ENCODE measurements at places on chromosomes 7 and 10.

GRCh38 chr7:131553931-131554330, 2.5 kb downstream of the PODXL start:
- no peak for DNase-seq

DNA sequence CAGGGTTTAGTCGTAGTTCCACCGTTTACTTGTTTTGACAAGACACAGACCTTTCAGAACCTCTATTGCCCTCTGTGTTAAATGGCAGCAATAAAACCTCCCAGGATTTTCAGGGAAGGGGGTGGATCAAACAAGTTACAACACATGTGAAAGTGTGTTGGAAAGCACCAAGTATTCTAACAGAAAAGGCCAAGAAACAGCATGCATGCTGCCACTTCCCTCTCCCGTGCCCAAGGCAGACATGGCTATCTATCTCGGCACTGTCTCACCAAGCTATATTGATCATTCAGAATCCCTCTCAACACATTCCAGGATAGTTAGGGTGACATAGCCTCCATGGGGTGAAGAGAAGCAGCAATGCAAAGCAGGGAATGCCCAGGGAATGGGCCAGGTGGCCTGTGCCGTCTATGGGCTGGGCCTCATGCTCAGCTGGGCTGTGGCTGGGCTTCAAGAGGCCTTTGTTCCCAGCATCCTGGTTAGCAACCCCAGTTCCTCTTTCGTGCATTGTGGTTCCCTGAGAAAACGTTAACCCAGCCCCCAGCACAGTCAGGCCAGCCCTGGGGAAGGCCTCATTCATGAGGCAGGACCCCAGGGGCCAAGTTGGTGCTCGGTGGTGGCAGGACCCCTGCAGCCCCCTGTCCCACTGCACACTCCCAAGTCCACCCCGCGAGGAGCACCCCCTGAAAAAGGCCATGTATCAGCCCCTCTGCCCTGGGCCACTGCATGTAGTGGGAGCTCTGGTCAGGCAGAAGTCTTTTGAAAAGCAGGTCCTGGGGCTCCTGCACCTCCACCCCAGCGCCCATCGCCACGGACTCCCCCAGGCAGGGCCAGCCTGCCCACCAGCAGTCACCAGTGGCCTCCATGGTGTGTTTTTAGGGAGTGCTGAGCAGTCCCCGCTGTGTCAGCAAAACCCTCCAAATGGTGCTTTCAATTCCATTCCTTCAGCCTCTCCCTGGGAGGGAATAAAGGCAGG, 25.5 kb downstream of the VSIR start:
- no peak for DNase-seq

GRCh38 chr7:15856311-15856710, 169.8 kb upstream of the MEOX2 start:
- DNase-seq, result no peak

DNA sequence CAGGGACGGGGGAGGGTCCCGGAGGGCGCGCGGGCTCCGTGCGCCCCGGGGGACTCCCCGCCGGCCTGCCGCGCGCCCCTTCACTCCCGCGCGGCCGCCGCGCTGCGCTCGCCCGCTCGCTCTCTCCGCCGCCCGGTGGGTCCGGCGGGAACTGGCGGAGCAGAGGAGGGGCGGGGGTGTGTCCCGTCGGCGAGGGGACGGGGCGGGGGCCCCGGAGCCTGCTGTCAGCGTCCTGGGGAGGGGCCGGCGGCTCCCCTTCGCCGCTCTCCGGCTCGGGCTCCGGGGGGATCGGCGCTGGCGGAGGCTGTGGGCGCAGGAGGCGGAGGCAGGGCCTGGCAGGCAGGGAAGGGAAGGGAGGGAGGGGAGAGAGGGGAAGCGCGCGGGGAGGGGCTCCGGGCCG, at the start of gene SH3PXD2A:
Gene SH3PXD2A (minus strand): TSS at position 153 of the 400 bp plus-strand sequence. CDS start 310 bp downstream, outside the sequence.
- peak; percentile 71 for DNase-seq

DNA sequence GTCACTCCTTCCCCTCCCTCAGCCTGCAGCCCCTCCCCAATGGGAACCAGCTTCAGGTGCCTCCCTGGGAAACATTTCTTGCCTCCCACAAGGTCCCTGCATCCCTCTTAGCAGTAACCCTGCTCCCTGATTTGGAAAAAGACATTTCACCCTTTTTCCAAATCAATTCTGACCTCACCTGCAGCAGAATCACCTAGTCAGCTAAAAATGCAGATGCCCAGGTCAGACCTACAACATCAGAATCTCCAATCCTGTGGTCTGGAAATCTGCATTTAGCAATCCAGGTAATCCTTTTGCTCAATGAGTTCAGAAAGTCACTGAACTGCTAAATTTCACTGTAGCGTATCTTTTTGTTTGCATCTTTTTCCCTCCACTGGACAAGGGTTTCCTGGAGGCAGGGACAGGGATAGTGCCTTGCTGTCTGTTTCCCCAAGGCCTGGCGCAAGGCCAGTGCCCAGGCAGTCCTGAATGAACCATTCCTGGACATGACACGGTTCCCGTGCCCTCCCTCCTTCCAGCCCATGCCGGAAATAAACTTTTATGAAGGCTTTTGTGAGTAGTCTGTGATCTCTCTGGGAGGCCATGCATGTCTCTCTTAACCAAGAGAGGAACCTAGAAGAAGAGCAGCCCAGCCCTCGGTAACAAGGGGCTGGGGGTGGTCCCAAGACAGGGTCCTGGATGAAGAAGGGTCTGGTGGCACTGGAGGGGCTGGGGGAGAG, 44.0 kb downstream of the COL13A1 start:
- DNase-seq, result peak; percentile 29

- no peak for DNase-seq
Measured at GRCh38 chr7:135719688-135720087, 8.3 kb downstream of the SLC13A4 start.

DNA sequence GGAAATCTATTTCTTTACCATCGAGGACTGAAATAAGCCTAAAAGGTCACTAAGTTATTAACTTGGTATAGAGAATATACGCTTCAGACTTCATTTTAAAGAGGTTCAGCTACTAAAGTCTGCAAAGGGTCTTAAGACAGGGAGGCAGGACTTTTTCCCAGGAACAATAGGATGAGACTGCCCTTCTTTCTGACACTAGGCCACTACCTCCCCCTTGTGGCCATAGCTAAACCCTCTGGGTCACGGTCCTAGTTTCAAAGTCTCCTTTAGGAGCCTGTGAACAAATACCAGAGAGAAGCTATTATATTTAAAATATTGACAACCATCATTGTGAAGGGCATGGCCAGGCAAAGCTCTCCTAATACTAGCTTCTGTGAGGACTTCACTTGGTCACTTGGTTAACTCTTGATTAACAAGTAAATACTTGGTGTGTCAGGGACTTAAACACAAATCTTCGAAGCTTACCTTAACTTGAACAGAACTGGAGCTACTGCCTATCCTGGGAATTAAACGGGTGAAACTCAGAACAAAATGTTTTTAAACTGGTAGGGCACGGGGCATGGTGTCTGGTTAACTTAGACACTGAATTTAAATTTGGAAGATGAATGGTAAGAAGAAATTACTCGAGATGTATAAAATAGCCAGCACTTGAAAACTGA, 75.6 kb downstream of the CCDC6 start:
- DNase-seq, result peak; percentile 67

DNA sequence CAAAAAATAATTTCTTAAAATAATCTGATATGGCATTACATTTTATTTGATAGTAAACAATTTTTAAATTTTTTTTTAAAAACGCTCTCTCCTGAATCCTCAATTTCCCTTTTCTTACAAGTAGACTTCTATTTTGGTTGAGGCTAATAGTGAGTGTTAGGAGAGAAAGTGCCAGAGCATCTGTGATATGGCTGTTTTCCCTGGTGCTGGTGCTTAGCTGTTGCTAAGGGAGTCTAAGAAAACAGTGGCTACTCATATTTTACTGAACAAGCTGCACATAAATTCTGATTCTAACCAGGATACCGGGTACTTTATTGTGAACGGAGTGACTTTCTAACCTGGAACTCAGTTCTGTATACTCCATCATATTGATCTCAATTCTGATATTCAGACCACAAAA, 311.1 kb upstream of the KIAA1217 start:
- DNase-seq, result no peak

DNA sequence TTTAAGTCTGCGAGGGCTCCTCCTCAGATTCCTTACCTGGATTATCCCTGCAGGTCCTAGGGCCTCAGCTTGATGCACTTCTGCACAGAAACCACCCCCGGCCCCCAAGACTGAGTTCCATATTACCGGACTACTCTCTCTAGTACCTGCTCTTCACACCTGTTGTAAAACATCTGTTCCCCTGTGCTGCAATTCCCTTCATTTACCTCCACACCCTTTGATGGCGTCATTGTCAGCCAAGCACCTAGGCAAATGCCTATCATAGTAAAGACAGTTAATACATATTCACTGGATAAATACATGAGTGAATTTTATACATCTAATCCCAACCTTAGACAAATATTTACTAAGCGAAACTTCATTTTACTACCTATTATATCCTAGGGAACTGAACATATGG, 275.5 kb downstream of the PLXDC2 start:
- DNase-seq, result no peak

- DNase-seq, result no peak
Measured at GRCh38 chr7:22799633-22800032, 23.0 kb downstream of the TOMM7 start.

DNA sequence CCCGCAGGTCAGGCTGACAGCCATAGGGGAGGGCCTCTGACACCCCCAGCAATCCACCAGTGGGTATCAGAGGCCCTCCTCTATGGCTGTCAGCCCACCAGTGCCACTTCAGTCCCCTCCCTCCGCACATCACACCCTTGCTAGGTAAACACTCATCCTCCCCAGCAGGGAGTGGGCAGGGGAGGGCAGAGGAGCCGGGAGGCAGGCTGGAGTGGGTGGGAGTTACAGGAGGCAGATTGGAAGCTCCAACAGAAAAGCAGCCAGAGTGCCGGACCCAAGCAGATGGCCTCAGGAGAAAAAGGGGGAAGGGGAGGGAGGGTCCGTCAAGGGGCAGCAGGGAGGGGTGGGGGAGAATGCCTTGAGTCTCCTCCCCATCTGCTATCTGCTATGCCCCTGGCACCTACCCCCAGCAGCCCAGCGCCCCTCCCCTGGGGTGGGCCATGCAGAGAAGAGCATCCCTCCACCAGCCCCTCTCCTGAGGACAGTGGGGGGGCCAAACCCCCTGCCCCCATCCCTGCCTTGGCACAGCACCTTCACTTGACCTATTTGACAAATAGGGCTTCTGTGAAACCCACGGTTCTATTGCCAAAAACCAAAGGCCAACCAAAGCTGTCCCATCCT, 2.4 kb downstream of the RASGEF1A start:
- DNase-seq, result no peak

DNA sequence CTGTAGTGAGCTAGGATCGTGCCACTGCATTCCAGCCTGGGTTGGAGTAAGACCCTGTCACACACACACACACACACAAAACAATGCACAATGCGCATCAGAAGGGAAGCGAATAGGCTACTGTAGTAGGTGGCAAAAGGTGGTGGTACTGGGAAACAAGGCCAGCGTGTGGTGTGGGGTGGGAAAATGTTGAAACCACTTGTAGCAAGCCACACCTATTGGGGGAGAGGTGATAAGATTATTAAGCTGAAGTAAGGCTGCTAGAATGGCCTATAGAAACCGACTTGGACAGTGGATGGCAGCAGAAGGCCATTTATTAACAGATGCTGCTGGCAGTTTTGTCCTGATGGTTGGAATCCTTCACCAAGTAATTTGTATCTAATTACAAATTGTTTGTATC, 7.2 kb upstream of the CHCHD1 start:
- DNase-seq, result no peak

DNA sequence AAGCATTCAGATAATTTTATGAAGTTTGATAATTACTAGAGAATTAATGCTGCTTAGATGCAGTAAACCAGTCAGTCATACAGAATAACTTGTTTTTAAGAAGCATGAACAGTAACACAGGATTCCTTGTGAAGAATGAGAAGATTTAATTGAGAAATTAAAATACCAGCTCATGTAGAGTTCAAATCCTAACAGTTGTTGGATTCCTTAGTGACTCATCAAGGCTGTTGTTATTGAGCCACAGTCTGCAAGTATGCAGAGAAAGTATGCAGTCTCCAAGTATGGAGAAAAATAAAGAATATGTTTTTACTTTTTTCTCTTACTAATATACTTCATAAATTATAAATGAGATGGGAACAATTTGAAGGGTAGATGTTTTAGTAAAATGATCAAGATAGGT, 30.2 kb upstream of the CYP26C1 start:
- DNase-seq, result no peak

DNA sequence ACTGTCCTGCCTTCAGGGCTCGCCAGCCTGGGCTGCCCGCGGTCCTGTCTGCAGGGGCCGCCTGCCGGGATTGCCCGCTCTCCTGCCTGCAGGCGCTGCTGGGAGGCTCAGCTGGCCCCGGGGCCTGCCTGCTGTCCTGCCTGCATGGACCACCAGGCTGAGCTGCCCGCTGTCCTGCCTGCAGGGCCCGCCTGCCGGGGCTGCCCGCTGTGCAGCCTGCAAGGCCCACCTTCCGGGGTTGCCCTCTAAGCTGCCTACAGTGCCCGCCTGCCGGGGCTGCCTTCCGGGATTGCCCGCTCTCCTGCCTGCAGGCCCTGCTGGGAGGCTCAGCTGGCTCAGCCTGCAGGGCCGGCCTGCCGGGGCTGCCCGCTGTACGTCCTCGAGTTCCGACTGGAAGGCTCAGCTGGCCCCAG, 164.4 kb downstream of the GLRX3 start:
- no peak for DNase-seq

DNA sequence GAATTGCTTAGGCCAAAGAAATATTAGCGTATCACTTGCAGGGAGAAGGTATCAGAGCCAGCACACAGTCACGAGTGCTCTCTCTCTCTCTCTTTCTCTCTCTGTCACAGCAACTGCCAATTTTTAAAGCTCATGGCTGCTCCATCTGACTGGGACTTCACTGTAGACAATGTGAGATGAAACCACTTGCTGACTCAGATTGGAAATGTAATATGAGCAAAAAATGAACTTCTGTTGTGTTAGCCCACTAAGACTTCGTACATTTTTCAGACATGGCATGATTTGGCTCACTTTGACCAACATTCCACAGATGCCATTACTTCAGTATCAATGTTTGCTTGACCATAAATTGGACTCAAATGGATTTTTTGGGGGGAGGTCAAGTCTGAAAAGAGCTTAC, 68.1 kb downstream of the DGKB start:
- no peak for DNase-seq

- DNase-seq, result no peak
Measured at GRCh38 chr7:55593172-55593514, 20.8 kb upstream of the VOPP1 start.

DNA sequence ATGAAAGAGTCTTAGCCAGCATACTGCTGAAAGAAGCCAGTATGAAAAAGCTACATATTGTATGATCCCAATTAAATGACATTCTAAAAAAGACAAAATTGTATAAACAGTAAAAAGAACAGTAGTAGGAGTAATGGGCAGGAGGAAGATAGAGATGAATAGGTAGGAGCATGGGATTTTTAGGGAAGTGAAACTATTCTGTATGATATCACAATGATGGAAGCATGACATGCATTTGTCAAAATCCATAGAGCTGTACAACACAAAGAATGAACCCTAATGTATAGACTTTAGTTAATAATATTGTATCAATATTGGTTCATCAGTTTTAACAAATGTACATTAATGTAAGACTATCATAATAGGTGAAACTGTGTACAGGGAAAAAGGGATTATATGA, 147.9 kb downstream of the IMMP2L start:
- DNase-seq, result no peak

DNA sequence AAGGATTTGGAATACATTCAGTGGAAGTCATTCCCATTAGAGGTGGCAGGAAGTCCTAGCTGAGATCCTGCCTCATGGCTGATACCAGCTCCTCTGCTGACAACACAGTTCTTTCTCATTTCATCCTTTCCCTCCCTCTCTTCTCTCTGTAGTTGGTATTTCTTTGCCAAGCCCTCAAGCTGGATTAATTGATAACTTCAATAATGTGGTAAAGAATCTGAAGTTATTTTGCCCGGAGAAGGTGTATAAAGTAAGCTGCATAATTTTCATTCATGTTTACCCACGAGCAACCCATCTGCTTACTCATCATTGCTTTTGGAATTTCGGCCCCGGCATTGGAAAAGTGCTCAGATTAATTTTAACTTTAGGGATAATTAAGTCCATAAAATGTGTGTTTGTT, 85.2 kb upstream of the PLPP4 start:
- no peak for DNase-seq
